ENCODE measurements at places on chromosomes 3 and 15. TPM values are rescaled to one million over a fixed set of nuclear protein-coding genes. Genes with fewer than 3 reads are reported as not detected.
A peak's percentile ranks its signal among the peaks of the same experiment; 100 is the strongest.

MCCC1 gene
- 48.4 TPM for total RNA-seq

STX19 gene
- total RNA-seq = not detected

DENND6A gene
- 18.5 TPM for total RNA-seq

ZNF80 gene
- not detected for total RNA-seq

LRRIQ4 gene
- total RNA-seq = not detected

DNA sequence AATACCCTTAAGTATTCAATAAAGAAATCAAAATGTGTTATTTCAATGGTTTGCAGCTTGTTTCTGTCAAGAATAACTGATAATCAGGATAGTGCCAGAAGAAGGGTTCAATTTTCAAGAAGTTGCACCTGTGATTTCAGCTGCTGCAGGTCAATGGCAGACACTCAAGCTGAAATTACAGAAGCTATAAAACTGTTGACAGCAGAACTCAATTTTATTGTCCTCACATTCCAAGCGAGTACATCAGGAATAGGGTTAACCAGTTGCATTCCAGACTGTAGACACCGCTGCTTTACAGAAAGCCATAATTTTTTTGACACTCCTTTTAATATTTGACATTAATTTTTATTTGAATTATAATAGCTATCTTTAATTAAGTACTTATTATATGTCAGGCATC lies 364.1 kb downstream of the CGGBP1 start:
- no peak for DNase-seq

CD96 gene
- total RNA-seq = 0.32 TPM

DNA sequence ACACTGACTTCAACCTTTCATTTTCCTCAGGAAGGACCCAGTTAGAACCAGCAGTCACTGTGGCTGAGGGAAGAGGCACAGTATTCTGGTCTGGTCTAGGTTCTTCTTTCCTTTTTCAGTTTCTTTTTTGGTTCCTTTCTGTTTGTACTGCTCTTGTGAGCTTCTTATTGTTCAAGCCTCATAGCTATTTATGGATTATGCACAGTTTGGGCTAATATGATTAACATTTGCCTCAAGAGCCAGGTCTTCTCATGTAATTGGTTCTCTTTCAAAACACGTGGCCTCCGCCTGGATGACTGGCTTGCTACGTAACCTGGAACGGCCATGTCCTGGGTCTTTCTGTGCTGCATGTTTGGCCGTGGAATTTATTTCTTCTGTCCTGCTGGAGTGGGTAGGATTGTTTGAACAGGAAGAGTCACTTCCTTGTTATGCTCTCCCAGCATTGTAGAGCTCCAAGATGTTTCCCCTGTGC lies 43.3 kb downstream of the RBMS3 start:
- peak; percentile 34 for DNase-seq

- no peak for DNase-seq
Measured at GRCh38 chr3:122697952-122698620, 17.4 kb downstream of the PARP14 start.

DUOXA2 gene
- not detected for total RNA-seq

DNA sequence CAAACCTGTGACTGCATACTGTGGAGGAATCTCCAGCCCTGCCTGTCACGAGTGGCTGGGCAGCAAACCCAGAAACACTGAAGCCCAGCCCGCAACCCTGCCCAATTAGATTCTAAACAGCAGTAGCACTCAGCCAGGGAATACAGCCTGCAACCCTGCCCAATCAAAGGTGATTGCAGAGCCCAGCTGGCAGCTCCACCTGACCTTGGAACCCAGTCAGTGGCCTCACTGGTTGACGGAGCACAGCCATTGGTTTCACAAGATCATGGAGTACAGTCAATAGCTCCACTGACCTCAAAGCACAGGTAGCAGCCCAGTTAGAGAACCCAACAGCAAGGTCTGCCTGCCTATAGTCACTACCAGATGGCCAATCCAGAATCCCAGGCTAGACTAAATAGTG lies 35.2 kb upstream of the MYLK start:
- no peak for DNase-seq

- DNase-seq = peak; percentile 53
Measured at GRCh38 chr15:79168922-79169456, 78.4 kb upstream of the RASGRF1 start.

GRCh38 chr3:54180921-54181320 lies 58.6 kb downstream of the CACNA2D3 start:
- no peak for DNase-seq

SH3GL3 gene
- not detected for total RNA-seq

DNA sequence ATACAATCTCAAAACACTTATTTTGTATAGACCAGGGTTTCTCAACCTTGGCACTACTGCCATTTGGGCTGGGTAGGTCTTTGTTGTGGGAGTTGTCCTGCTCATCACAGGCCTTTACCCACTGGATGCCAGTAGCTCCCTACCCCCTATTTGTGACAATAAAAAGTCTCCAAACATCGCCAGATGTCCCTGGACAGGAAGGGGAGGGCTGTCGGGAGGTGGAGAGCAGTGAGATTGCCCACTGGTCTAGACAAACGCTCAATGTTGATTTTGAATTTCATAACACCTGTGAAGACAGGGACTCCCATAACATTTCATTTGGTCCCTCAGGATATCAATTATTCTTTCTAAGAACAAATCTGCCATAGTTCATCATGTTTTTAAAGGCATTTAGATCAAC lies 151.7 kb upstream of the PTPRG start:
- DNase-seq = no peak

PLA2G4E gene
- not detected for total RNA-seq

CCR3 gene
- total RNA-seq = not detected

DNA sequence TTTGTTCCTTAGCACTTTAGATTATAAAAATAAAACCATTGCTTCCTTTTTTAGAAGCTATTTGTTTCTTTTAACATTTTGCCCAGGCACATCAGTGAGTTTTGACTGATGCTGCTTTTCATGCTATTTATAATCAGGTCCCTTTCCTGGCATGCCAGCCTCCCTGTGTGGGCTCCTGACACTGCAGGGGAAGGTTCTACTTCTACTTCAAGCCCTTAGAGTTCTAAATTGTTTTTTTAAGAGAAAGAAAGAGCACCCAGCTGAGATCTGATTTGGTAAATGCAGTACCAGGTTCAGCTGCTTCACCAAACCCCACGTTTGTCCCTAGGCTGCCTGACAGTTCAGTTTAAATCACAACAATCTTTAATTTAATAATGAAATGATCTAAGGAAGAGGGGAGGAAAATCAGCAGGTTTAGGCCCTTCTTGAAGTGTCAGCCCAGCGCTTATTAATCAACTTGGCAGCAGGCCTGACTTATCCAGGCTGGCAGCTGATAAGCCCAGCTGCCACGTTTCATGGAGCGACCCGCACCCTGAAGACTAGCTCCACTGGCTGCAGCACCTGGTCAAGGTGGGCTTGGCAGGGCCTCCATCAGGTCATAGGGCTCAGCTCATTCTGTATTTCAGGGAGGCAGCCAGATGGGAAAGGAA lies 29.0 kb downstream of the HGD start:
- DNase-seq = no peak

- no peak for DNase-seq
Measured at GRCh38 chr3:162134571-162134970, 638.0 kb downstream of the OTOL1 start.

DNA sequence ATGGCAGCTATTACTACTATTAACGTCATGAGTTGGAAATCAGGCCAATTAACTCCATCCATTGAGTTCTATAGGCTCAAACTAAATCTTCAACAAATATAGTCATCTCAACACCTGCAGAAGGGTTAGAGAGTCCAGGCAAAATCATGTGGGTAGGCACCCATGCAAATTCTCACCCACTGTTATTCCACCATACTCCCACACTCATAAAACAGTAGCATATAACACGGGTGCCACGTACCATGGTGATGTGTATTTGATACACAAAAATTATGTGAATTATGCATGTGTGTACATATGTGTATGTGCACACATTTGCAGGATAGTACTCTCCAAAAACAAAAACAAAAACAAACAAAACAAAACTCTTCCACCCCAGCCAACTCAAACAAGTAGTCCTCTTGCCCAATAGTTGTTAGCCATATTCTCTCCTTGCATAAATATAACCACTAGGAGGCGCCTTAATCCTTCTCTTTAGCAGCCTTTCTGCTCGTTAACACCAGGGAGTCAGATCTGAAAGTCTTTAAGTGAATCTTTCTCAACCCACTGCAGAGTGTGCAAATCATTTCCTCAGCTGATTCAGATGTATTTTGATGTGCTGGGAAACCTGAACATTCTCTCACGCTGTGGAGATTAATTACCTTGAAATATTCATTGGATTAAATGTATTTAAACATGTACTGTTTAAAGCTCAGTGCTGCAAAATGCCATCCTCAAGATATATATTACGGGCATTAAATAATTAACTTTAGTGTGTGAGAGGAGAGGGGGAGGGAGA lies 38.0 kb upstream of the COPB2 start:
- no peak for DNase-seq

DNA sequence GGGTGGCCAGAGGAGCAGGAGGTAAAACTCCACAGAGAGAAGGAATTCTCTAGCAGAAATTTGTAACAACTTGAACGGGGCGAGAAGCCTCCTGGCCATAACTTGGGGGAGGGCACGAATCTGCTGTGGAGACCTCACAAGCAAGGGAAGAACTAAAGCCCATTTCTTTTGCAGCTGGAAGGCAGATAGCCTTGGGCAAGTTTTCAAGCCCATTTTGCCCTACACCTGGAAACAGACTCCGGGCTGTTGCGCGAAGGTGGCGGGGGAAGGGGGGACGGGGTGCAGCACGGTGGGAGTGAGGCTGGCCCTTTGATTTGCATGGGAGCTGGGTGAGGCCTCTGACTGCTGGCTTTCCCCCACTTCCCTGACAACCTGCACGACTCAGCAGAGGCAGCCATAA lies 168.8 kb downstream of the MEGF11 start:
- no peak for DNase-seq

ACKR4 gene
- 1.4 TPM for total RNA-seq

DNA sequence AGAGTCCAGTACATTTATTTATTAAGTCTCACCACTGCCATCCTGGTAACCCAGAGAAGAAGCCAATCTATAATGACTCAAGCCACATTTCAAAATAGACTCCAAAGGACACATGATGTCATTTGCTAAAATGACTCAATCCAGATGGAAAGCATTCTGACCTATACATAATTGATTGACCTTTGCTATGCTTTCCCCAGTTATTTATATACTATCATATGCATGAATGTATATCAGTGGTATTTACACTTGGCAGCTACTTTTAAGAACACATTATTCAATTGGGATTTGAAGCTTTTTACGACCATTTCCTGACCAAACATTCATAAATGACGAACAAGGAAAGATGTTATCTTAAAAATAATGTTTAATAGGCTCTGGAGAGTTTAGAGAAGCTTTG lies 297.2 kb downstream of the FHIT start:
- no peak for DNase-seq

DNA sequence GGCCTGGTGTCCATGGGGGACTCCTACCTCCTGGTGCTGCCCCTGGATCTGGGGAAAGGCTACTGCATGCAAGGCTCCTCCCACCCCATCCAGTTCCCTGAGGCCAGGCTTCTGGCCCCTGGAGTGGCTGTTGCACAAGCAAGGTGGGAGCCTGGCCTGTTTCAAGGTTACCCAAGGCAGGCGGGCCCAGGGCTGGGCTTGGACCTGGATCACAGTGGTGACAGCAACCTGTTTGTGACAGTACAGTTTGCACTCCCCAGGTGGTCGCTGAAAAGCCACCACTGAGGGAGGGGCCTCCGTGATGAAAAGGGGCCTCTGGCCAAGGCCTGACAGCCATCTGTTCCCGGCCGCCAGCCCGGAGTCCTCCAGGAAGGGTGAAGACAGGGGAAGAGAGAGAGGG lies 14.4 kb upstream of the KY start:
- DNase-seq = peak; percentile 78

RBM15B gene
- total RNA-seq = 12.6 TPM

GRCh38 chr15:68984586-68984985 lies 29.9 kb upstream of the NOX5 start:
- no peak for DNase-seq

DNA sequence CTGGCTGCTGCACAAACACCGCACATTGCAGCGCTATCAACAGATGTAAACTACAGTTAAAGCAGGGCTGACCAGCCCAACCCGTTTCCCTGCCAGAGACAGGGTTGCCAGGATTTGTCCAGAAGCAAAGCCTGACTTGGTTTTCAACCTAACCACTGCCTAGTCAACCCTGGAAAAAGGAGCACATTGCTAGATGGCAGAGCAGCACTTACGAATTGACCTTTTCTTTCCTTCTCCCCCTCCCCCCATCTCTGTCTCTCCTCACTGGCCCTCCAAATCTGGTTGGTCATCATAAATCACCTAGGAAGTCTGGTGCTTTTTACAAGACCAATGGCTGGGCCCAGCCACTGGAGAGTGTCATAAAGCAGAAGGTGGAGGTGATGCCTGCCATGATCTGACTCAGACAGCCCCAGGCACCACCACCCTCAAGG lies 51.3 kb downstream of the ABCC5 start:
- no peak for DNase-seq

- no peak for DNase-seq
Measured at GRCh38 chr3:153284282-153284938, 122.4 kb downstream of the RAP2B start.

DNA sequence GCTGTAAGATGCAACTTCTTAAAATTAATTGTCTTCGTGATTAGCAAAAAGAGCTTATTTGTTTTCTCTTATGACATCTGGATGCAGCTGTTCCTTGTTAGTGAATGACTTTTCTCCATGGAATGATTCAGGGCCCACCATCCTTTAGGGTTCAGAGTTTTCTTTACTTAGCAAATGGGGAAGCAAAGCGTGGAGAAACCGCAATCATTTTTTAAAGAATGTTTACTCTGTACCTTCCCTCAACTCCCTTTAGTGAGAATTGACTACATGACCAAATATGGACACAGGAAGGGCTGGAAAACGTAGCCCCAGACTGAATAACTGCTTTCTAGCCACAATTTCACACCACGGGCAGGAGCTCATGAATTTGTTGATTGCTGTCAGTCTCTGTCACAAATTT lies 130.1 kb downstream of the EDEM1 start:
- DNase-seq = no peak

KBTBD13 gene
- 10.6 TPM for total RNA-seq

GRCh38 chr3:138365253-138365555 lies 16.8 kb downstream of the MRAS start:
- DNase-seq = no peak

DNA sequence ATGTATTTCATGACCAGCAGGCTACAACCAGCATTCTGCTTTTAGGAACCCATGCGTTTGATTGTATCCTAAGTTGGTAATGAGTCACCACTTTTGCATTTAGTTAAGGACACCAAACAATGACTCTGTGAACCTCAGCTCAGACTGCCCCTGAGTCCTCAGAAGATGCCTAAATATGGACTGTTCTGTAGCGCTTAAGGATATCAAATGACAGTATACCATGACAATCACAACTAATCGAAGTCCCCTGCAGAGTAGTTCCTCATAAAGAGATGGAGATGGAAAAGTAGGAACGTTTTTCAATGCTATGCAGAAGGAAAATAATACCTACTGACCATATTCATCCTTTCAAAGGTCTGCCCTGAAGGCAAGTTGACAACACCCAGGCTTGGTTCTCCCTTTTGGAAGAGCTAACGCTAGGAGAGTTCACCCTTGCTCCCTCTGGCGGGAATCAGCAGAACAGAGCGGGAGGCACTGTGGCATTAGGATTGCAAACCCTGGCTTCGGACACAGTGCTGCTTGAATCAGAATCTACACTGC lies 508.6 kb downstream of the FHIT start:
- DNase-seq = peak; percentile 34

GRCh38 chr3:128433837-128434165 lies 32.9 kb downstream of the DNAJB8 start:
- DNase-seq = no peak

FANCD2OS gene
- total RNA-seq = not detected

GRCh38 chr3:40996382-40996781 lies 202.9 kb upstream of the CTNNB1 start:
- peak; percentile 52 for DNase-seq

GRCh38 chr3:146692254-146692653 lies 87.1 kb upstream of the PLSCR5 start:
- no peak for DNase-seq

- no peak for DNase-seq
Measured at GRCh38 chr3:142940000-142940399, 23.5 kb downstream of the PAQR9 start.

Measured in left ventricle myocardium superior (tissue), 1 donor.